Progenitor cell of endocrine pancreas (in vitro differentiated cells): ENCODE measurements at places on chromosomes 3 and 15. TPM values are rescaled to one million over a fixed set of nuclear protein-coding genes. Genes with fewer than 3 reads are reported as not detected.

GRCh38 chr15:57427367-57427821 lies 51.1 kb downstream of the CGNL1 start:
- DNase-seq: no peak

DNA sequence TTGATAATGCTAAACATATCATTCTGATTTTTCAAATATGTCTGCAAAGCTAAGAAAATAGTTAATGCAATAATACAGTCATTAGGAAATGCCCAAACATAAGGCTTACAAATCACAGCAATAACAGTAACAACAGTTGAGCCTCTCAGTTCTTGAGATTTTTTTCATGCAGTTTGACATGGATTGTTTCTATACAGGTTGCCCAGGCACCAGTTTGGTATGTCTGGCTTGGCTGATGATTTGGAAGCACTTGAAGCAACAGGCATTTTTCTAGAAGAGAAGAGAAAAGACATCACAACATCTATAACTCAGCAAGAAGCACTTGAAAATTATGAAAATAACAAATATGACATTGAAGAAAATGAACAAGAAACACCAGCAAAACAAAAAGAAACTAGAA lies 78.7 kb upstream of the COL6A5 start:
- DNase-seq: no peak

Gene ZDHHC23
- total RNA-seq: 15.4 and 16.5 TPM in 2 replicates

Gene CLDN11
- total RNA-seq: 1.7 and 2.4 TPM in 2 replicates

DNA sequence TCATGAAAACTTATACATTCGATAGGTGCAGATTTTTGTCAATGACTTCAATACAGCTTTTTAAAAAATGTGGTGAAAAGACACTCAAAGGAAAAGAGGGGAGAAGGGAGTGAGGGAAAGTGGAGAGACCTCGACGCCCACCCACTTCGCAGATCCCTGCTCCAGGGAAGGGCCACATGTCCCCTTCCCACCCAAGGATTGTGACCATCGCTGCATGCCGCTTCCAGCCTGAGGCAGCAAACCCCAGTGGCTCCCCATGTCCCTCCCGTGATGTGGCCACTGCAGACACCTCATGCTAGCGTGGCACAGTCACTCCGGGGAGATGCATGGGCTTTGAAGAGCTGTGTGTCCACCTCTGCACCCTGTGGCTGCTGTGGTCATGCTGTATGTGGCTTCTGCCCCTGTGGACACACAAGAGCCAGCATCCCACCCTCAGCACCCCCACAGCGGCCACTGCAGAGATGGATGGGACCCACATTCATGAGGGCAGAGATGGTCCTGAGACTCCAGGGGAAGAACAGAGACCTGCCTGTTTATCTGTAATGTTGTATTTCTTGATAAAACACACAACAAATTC lies 230.2 kb downstream of the OCA2 start:
- DNase-seq: no peak

DNA sequence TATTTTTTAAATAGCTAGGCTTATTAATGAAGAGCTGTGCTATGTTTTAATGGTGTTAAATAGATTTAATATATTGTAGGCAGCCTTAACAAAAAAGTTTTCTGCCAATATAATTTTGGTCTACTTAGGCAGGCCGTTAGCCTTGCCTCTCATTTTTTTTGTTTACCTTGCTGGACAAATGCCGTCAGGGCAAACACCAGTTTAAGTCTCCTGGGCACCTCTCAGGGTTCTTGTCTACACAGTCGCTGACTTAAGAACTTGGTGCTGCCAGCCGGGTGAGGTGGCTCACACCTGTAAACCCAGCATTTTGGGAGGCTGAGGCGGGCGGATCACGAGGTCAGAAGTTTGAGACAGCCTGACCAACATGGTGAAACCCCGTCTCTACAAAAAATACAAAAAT lies 153.3 kb downstream of the ULK4 start:
- DNase-seq: no peak

DNA sequence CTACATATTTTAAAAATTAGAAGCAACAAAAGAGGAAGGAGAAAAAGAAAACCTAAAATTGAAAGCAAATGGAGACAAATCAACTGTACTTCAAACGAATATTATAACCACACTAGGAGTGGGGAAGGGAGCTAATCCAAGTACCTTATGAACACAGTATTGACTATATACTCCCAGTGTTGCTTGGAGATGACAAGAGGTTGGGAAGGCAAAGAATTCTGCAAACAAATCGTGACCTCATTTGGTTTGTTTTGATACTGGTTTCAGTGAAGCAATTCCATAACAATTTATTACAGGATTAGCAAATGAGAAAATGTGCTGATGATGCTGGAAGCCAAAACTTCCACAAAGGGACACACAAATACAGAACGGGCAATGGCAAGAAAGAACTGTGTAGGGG lies 268.1 kb downstream of the ULK4 start:
- DNase-seq: no peak

Gene HDC
- total RNA-seq: not detected in 2 replicates

DNA sequence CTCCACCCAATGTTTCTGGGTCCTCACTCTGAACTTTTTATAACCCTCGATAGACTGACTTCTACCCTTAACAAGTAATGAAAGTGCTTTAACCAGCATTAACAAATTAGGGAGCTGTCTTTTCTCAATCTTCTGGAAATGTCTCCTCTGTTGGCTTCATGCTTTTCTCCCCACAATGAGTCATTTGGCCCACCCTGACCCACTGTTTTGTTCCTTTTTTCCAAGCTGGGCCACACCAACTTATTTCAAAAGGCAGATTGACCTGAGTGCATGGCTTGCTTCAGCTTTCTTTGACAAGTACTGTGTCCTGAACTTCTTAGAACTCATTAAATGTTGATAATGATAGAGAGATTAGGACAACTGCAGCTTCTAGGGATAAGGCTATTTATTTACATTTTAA lies 199.6 kb upstream of the SEMA6D start:
- DNase-seq: no peak

DNA sequence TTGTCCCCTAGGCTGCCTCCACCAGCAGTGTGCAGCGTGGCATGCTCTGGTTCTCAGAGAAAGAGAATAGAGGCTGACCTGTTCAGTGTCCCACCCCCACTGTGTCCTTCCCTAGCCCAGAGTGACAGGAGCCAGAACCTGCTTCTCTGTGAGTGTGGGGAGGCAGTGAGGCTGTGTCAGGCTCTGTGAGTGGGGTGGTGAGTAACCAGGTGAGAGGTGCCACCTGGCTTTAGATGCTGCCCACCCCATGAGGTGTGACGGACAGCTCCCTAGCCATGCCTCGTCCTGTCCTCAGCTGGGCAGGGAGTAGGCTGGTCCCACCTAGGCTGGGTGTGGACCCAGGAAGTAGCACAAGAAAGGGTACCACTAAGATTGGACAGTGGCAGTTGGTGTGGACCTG lies 6.3 kb downstream of the TEX264 start:
- no peak for DNase-seq

DNA sequence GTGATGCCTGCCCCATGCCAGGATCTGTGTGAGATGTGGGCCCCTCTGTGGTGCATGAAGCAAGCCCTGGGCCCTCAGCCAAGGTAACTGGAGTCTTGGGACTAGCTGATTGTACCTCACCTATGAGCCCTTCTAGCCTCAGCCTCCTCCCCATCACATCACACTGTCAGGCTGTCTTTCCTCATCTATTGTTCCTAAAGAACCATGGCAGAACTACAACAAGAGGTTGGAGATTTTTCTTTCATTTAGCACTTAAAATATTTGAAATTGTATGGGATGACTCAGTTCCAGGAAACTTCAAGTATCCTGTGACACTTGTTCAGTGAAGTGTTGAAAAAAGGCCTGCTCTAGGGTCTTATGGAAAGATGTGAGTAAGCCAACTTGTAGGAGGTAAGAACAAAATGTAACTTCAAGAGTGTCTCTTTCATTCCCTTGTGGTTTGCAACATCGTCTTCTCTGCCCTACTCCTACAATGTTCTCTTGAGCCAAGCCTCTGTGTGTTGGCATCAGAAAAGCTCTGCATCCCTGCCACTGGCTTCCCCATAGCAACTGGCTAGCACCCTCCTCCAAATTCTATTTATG lies 58.7 kb upstream of the TIPARP start:
- no peak for DNase-seq

Gene CIB2
- total RNA-seq: 41.6 and 44.9 TPM in 2 replicates

Gene ATP8B4
- total RNA-seq: 0.95 and 0.98 TPM in 2 replicates

Gene CDHR4
- total RNA-seq: not detected in 2 replicates

DNA sequence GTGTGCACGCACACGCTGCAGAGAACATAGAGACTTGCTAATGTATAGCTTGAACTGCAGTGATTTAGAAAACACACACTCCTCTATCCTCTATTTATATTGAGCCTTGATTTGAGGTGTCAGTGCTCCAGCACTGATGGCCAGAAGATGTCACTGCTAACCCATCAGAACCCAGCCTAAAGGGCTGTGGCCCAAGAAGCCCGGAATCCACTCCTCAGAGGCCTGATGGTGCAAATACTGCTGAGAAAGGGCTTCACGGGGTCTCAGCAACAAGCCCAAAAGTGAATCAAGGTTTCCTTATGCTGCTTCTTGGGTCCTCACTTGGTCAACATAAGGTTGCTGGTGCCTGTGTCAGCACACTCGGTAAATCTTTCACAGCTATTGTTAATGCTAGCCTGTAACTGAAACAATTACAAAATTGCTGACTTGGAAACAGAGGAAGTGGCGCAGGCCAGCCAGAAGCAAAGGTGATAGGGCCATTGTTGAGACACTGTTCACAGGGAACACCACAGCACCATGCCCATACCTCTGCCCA lies 60.3 kb downstream of the HEG1 start:
- DNase-seq: peak; percentile 18

- DNase-seq: no peak
These were observed 59.9 kb upstream of the CORO2B start for GRCh38 chr15:68518785-68519430.

DNA sequence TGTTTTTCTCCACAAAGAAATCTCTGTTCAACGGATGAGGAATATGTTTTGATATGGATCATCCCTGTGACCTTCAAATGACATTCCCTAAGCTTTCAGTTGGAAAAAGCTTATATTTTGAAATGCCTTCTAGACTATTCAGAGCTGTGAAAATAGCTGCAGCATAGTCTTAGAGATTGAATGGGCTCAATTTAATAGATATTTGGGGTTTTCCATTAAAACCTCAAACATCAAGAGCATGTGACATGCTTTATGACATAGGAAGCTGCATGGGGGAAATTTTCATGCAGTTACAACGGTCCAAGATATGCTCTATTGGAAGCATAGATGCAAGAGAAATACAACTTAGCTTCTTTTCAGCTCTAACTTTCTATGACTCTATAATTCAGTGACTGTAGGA lies 102.8 kb downstream of the LSAMP start:
- DNase-seq: no peak

GRCh38 chr3:165800970-165801369 lies 36.3 kb downstream of the BCHE start:
- DNase-seq: no peak

GRCh38 chr15:70376929-70377691 lies 279.4 kb upstream of the TLE3 start:
- no peak for DNase-seq

- DNase-seq: no peak
These were observed 75.6 kb downstream of the APBA2 start for GRCh38 chr15:28961391-28961790.

GRCh38 chr15:87619161-87619960 lies 637.2 kb downstream of the NTRK3 start:
- no peak for DNase-seq

DNA sequence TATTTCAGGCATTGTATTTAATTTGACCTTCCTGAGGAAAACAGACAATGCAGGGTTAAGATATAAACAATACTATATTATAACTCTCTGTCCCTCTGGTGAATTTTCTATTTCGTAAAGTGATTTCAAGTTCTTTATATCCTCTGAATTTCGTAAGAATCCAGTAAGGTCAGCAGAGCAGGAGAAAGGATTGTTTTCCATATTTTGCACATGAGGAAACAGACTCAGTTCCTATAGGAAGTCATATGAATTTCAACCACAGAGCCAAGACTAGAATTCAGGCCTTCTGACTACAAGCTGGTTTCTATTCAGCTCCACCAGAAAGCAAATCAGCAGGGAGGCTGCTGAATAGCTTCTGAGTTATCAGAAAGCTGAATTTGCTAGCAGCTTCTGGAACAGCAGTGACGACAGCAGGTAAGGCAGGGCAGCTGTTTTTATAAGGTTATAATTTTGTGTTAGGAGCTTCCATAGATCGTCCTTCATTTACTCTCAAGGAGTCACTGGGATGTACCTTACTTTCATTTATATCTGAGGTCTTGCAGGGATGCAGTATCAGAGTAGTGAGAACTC lies 11.1 kb upstream of the PLAAT1 start:
- DNase-seq: no peak

- no peak for DNase-seq
These were observed 59.6 kb downstream of the ITGA11 start for GRCh38 chr15:68372291-68372811.

DNA sequence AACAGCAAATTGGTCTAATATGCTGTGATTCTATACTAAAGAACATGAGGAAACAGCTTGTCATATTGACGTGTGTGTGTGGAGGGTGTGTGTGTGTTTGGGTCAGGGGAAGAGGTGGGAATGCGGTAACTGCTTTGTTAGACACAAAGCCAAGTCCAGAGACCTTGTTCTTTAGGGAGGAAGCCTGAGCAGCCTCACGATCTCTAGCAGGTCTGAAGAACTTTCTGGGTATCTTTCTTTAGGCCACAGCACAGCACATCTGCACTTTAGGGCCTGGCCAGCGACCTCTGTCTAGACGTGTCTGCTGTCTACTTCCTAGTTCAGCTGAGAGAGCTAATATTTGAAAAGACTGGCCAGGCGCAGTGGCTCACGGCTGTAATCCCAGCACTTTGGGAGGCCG lies 220.0 kb upstream of the TPRG1 start:
- DNase-seq: no peak

DNA sequence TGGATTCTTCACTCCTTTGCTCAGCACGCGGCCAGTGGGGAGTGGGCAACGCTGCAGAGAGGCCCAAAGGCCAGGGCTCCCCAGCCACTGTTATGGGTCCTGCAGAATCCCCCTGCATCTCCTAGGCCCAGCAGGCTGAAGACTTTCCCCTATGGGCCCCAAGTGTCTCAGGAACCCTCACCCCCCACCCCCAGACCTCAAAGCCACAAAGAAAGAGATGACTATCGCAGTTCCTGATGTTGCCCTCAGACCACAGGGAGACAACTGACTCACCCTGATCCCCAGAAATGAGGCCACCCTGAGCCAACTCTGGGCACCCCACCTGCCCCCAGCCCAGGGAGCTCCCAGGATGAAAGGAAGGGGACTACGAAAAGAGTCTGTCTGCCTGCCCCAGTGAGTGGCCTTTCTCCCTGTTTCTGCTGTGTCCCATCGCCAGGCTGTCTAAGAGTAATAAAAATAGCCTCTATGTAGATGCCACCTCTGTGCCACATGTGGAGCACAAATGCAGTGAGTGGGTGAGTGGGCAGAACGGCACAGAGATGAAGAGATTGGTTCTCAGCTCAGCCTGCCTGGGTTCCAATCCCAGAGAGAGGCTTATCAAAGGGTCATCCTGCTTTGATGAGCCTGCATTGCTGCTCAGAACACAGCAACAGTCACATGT lies 283.0 kb downstream of the UACA start:
- no peak for DNase-seq

Gene SERPINI1
- total RNA-seq: 10.7 and 11.7 TPM in 2 replicates

DNA sequence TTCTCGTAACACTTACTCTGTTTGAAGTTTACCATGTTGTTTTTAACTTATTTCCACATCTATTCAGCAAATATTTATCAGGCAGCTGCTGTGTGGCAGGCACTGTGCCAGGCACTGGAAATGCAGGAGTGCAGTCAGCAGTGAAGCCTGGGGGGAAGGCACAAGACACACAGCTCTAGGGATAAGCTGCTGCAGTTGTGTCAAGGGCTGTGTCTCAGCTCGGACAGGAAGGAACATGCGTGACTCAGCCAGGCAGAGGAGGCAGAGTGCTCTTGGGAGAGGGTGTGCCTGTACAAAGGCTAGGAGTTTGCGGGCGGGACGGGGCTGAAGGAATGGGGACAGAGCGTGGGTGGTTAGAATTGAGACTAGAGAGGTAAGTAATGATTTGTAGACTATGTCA lies 24.7 kb downstream of the LYSMD4 start:
- no peak for DNase-seq
